ENCODE measurements at places on chromosomes 13 and 19. TPM values are rescaled to one million over a fixed set of nuclear protein-coding genes. Genes with fewer than 3 reads are reported as not detected.

ZNF320 gene
- 14.0 TPM for total RNA-seq

GRCh38 chr13:38537051-38537450, 149.8 kb upstream of the FREM2 start:
- H3K27me3 ChIP-seq = no peaks in the 10 kb centered on the region
- H3K27ac ChIP-seq = no peak overlapping the region
- no peaks in the 10 kb centered on the region for H3K4me1 ChIP-seq

DNA sequence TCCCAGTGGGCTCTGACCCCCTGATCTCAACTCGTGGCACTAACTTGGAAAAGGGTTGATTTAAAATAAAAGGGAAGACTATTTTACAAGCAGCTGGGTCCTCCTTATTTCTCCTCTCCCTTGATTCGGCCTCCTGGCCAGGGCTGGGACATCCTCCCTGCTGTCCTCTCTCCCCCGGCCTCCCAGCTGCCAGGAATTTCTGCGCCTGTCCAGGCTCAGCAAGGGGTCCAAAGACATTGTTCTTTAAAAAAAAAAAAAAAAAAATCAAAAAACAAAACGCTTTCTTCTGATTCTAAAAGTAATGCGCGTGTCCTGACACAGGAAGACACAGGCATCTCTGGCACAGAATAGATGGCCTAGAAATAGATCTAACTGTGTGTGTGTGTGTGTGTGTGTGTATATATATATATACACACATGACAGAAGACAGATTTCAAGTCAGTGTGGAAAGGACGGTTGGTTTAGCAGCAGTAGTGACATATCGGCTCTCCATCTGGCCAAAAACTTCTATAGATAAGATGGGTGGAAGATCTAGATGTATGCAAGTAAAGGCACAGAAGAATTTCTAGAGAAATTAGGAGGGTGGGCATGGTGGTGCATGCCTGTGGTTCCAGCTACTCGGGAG, 12.3 kb upstream of the LENG8 start:
- H3K27me3 ChIP-seq = no peaks in the 10 kb centered on the region
- H3K27ac ChIP-seq = no peak overlapping the region
- no peak overlapping the region for H3K4me3 ChIP-seq
- H3K4me1 ChIP-seq = peaks cover 12% of the 10 kb centered on the region
- no peak for DNase-seq

DNA sequence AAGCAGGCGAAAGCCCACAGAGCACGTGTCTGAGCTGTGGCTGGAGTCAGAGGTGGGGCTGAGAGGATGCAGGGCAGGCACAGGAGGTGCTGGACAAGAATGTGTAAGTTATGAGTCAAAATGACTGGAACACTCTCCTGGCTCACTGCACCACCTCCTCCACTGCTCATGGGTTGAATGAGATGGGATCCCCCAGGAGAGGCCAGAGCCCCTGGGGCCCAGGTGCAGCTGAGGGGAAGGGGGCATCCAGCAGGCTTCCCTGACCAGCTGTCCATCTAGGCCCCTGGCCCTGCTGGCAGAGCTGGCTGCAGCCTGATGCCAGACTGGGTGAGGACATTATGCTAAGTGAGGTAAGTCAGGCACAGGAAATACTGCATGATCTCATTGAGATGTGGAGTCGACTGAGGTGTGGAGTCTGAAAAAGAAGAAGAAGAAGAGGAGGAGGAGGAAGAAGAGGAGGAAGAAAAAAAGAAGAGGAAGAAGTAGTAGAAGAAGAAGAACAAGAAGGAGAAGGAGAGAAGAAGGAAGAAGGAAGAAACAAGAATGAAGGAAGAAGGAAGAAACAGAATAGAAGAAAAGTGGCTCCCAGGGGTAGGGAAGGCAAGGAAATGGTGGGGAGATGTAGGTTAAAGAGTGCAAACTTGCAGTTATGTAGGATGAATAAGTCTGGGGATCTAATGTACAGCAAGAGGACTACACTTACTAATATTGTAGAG, 747.4 kb downstream of the UQCRFS1 start:
- no peaks in the 10 kb centered on the region for H3K27me3 ChIP-seq
- DNase-seq = no peak
- peaks cover 39% of the 10 kb centered on the region for H3K4me1 ChIP-seq
- H3K36me3 ChIP-seq = no peaks in the 10 kb centered on the region
- H3K4me3 ChIP-seq = no peak overlapping the region

GRCh38 chr19:1860042-1860775, 3.2 kb downstream of the KLF16 start:
- H3K4me1 ChIP-seq = peaks cover 75% of the 10 kb centered on the region
- H3K4me3 ChIP-seq = no peak overlapping the region
- DNase-seq = peak; percentile 88
- no peaks in the 10 kb centered on the region for H3K27me3 ChIP-seq
- no peak overlapping the region for H3K27ac ChIP-seq

DNA sequence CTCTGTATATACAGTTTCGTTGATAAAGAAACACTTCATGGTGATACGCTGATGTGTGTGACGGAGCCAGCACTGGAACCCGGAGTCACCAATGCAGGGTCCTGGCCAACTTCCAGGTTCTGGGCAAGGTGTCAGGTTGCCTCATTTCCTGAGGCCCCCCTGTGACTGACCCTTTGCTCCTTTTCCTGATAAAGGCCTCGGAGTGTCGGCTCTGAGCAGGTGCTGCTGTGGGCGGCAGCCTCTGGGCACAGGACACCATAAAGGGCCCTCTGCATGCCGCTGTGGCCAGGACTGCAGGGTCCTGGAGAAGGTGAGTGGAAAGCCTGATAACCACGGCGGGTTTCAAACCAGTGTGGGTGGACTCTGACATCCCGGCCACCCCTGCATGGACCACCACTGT, 17.3 kb upstream of the MYDGF start:
- no peaks in the 10 kb centered on the region for H3K4me1 ChIP-seq
- DNase-seq = no peak
- H3K36me3 ChIP-seq = peaks cover 72% of the 10 kb centered on the region
- H3K4me3 ChIP-seq = no peak overlapping the region
- no peak overlapping the region for H3K27ac ChIP-seq
- no peaks in the 10 kb centered on the region for H3K27me3 ChIP-seq

DNA sequence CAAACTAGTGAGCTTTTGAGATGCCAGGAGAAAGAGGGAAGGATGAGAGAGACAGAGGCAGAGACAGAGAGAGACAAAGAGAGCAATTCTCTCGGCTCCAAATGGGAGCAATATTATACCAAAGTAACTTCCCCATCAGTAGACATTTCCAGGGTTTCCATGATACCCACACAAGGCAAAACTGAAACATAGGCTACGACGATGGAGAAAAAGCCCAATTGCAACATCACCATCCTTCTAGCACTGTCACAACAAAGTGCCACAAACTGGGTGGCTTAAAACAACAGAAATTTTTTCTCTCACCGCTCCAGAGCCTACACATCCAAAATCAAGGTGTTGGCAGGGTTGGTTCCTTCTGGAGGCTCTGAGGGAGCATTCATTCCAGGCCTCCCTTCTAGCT, 81.4 kb downstream of the KCTD12 start:
- DNase-seq = no peak
- H3K36me3 ChIP-seq = no peaks in the 10 kb centered on the region
- H3K4me3 ChIP-seq = no peak overlapping the region
